ENCODE measurements at places on chromosomes 13 and 19.

- no peak for DNase-seq
Measured at GRCh38 chr19:3985643-3986259, 488 bp upstream of the EEF2 start.

GRCh38 chr19:41541990-41542584 lies 33.9 kb upstream of the CEACAM21 start:
- peak; percentile 64 for DNase-seq

DNA sequence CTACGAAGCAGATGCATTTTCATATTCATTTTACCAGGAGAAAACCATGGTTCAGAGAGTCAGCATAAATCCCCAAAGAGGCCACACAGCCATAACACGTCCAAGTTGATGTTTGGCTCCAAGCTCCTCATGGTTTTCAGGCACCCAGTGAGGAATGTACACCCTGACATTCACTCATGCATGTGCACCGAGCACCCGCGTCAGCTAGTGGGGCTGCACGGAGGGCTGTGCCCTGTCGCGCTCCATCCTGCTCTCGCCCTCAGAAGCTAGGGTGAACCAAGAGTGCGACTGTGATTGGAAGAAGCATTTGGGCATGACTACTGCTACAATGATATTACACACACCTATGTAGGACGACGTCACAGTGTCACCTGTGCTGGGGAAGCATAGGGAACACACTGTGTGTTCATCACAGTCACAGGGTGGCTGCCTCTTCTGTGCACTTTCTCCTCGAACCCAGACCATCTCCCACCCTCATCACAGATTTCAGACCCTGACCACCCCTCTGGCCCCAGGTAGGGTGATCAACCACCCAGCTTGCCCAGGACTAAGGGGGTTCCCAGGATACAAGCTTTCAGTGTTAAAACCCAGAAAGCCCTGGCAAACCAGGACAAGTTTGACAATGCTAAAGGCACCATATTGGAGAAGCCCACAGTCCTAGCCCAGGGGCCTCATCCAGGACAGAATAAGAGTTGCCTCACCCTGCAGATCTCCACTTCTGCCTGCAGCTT lies 148.6 kb upstream of the ZNF507 start:
- no peak for DNase-seq

DNA sequence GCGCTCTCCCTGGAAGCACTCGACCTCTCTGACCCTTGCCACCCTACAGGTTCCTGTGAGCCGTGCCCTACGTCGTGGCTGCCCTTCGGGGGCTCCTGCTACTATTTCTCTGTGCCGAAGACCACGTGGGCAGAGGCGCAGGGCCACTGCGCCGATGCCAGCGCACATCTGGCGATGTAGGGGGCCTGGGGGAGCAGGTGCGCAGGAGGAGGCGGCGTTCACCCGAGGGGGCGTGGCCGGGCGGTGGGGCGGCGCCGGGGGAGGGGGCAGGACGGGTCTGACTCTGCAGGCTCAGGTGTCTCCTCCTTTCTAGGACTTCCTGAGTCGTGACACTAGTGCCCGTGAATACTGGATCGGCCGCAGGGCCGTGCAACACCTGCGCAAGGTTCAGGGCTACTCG lies 26.4 kb downstream of the CLEC4M start:
- peak; percentile 39 for DNase-seq

GRCh38 chr19:4371247-4372164 lies 28.1 kb downstream of the MPND start:
- DNase-seq: no peak

DNA sequence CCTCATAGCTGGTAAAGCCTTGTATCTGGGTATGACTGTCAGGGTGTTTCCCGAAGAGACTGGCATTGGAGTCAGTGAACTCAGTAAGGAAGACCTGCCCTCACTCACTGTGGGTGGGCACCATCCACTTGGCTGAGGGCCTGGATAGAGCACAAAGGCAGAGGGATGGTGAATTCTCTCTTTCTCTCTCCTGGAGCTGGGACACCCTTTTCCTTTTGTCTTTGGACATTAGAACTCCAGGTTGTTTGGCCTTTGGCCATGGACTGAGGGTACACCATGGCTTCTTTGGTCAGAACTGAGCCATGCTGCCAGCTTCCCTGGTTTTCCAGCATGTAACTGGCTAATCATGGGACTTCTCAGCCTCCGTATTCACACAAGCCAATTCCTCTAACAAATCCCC lies 4.6 kb upstream of the CEACAM1 start:
- DNase-seq: no peak

DNA sequence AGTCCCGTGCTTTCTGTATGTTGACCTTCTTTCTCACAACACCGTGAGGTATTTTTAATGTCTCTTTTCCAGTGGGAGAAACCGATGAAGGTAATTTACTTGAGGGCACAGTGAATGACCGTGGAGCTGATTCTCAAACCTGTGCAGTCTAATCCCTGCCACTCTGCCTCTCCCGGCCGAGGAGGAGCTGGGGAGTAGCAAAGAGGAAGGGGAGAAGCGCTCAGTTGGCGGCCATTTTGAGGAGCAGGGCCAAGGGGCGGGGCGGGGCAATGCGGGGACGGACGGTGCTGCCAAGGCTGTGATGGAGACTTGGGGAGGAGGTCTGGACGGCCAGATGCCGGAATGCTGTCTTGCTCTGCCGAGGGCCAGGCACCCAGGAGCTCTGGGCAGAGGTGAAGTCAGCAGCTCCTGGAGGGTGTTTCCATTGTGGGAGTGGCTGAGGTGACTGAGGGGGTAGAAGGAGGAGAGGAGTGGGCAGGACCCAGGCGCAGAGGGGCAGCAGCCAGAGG lies 12.4 kb upstream of the RANBP3 start:
- DNase-seq: no peak

DNA sequence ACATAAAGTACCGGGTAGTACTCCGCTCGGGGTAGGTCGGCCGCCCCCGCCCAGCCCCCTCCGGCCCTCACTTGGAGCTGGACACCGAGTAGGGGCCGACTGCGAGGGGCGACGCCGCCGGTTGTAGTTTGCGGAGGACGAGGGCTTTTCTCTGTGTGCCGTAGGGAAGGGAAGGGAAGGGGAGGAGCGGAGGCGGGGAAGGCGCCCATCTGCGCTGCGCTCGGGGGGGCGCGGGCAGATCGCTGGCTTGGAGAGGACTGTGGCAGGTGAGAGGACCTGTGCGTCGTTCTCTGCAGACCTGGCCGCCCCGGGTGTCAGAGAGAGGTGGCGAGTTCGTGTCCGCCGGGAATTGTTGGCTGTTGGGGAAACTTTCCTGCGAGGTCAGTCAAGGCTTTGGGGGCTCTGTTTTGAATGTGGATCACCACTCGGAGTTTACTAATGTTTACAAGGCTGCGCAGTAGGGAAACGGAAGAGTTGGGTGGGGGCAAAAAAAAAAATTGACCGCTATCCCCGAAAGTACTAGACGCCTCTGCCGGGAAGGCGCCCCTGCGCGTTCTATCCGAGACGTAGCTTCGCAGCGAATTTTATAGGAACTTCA lies 1.4 kb downstream of the ING1 start:
- no peak for DNase-seq

- DNase-seq: no peak
Measured at GRCh38 chr19:46181388-46181779, 33.3 kb downstream of the IGFL2 start.

DNA sequence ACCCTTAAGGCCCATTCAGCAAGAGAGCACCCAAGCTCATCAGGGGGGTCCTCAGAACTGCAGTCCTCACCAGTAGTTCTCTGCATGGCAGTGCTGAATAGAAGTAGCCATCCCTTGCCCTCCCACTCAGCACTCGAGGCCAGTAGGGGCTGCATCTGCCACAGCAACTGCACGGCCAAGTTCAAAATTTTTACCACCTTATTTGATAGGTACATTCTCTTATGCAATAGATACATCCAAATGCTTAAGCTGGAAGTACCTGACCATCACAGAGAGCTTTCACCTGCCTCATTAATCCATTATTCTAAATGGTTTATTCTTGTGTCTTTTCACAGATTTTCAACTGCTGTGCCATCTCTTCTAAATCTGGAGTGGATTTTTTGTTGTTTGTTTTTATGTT lies 1307.4 kb downstream of the SLITRK5 start:
- no peak for DNase-seq

- no peak for DNase-seq
Measured at GRCh38 chr13:81683521-81683920, 1342.6 kb upstream of the SPRY2 start.

DNA sequence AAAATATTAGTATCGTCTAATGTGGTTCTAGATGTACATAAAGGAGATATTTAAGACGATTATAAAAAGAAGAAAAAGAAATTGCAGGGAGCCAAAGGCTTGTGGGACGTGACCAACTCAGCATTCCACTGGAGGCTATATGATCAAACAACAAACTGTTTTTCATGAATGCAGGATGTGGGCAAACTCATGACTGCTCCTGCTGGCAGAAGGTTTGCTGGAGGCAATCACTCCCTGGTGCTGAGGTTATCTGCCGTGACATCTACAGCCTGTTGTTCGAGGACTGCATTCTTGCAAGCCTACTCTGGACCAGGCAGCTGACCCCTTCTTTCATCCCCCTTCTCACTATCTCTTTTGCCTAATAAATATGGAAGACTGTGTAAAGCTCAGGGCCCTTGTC lies 518.1 kb downstream of the UQCRFS1 start:
- no peak for DNase-seq

DNA sequence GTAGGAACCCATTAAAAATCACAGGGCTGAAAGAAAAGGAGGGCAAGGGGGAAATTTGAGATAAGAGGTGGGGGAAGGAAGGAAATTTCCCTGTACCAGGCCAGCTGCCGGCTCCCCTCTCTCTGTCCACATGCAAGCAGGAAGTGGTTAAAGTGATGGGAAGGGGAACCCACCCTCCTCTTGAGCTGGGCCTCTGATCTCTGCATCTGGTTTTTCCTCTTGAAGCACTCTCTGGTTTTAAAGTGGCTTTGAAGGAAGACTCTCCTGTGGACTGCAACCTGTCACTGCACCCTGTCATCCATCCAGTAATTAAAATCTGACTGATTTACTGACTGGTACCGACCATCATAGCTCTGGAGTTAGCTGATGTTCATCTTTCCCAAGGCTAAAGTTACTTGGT lies 239.6 kb downstream of the TSHZ3 start:
- DNase-seq: no peak

DNA sequence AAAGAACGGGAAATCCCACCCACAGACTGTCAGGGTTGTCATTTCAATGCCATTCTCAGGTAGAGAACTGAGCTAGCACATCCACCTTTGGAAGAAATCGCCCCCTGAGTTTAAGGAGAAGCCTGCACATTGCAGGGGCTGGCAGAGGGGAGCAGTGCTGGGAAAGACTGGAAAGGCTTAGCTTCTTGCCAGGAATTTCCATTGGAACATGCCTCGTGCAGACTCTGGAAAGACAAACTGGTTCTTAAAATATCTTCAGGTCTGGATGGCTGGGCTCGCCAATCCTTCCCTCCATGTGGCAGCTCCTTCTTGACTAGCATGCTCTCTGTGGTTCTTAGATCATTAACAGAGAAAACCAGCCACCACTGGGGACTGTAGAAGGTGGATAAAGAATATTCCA lies 414.1 kb downstream of the TSHZ3 start:
- DNase-seq: no peak

- no peak for DNase-seq
Measured at GRCh38 chr19:4256563-4256962, 9.7 kb downstream of the YJU2 start.

- DNase-seq: no peak
Measured at GRCh38 chr19:48928164-48929025, 5.1 kb upstream of the DHDH start.

GRCh38 chr13:36778083-36778671 lies 40.8 kb upstream of the RFXAP start:
- DNase-seq: no peak

DNA sequence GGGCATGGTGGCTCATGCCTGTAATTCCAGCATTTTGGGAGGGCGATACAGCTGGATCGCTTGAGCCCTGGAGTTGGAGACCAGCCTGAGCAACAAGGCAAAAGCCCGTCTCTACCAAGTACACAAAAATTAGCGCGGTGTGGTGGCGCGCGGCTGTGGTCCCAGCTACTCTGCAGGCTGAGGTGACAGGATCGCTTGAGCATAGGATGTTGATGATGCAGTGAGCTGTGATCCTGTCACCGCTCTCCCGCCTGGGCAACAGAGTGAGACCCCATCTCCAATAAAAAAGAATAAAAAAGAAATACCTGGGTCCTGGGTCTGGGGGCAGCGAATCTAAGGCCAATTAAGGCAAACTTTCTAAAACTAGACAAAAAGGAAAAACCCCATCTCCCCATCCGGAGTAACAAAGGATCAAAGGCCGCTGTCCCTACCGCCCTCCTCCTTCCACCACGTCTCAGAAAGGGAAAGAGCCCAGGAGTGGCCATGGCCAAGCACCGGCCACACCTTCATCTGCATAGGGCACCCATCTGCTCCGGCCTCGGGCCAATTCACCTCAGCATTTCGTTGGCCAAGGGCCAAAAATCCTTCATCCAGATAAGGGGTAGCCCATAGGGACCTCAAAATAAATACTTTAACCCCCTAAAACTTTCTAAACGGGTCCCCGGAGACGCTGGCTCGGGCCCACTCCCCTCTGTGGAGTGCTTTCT lies 851 bp downstream of the ZNF320 start:
- DNase-seq: peak; percentile 0

- no peak for DNase-seq
Measured at GRCh38 chr19:45408830-45409556, 2.5 kb downstream of the POLR1G start.

DNA sequence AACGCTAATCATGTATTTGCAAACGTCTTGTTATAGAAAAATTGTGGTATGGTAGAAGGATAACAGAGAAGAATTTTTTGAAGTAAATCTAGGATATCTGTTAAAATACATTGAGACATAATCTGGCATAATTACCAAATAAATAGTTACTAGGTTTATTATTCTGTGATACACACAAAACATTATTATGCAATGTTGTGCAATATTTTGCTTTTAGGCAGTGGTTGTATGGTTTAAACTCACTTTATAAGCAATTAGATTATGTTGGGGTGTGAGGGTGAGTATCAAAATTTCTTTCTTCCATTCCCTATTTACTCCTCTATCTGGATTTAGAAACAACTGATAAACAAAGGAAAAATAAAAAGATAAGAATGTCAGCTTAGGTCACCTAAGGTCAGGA lies 385.6 kb downstream of the SLITRK6 start:
- no peak for DNase-seq

GRCh38 chr13:38693641-38694040 lies 6.8 kb downstream of the FREM2 start:
- DNase-seq: no peak

- DNase-seq: no peak
Measured at GRCh38 chr13:42660333-42660965, 86.5 kb downstream of the TNFSF11 start.

DNA sequence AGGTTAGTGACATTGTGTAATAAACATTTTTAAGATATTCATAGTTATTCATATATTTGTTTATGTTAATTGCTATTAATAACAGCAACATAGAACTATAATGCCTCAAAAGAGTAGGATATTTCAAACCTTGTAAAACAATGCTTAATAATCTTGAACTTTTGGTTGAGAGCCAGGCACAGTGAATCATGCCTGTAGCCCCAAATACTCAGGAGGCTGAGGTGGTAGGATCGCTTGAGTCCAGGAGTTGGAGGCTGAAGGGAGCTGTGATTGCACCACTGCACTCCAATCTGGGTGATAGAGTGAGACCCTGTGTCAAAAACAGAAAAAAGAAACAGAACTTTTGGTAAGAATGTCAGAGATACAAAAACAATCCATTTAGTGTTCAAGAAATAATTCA lies 213.9 kb upstream of the SLITRK1 start:
- no peak for DNase-seq

GRCh38 chr19:2680808-2681207 lies 21.7 kb downstream of the GNG7 start:
- no peak for DNase-seq

- DNase-seq: no peak
Measured at GRCh38 chr13:80677227-80677626, 336.3 kb upstream of the SPRY2 start.

- DNase-seq: no peak
Measured at GRCh38 chr19:13255041-13255718, 105.0 kb downstream of the IER2 start.
